Renal cortex interstitium (tissue), 15 donors: ENCODE measurements at places on chromosomes 16 and 17.

GRCh38 chr16:84868829-84869472, 49.2 kb downstream of the CRISPLD2 start:
- no peak for DNase-seq

GRCh38 chr17:74785981-74786360, 9.8 kb upstream of the NAT9 start:
- no peak for DNase-seq

- DNase-seq, result no peak
Observed at GRCh38 chr17:76983075-76983775, 115.0 kb downstream of the MGAT5B start.

DNA sequence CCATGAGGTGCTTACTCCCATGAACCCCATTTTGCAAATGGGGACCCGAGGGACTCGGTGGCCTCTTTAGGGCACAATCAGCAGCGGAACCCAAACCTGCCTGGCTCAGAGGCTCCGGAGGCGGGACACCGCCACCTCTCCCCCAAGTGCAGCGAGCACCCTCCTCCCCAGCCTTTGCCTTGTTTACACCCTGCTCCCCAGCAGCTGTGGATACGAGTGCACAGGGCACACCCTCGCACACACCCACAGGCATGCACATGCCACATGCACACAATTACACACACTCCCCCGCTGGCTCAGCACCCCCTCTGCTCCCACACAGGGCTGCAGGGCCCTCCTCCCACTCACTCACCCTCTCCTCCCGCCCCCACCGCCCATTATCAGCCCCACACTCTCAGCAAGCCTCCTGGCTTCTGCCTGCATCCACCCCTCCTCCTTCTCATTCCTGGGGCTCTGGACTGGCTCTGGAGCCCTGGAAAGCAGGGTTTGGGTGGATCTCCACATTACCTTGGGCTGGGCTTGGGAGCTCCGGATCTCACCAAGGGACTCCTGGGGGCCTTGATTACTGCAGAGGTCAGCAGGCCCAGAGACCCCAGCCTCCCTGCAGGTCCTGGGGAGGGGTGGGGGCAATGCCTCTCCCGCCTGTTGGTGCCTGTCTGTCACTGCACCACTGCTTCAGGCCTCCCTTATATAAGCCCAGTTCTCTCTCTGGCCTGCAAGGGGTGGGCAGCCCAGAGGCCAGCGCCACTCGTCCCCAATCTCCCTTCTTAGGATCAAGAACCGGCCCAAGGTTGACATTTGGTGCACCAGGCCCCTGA, 6.4 kb downstream of the PDK2 start:
- DNase-seq, result peak; percentile 48

- peak; percentile 49 for DNase-seq
Observed at GRCh38 chr17:48816774-48817590, at the start of gene TTLL6. Gene TTLL6 (minus strand): TSS chr17:48817229. CDS start chr17:48817072, 157 bp downstream.
